ENCODE measurements at places on chromosomes 13 and 19.

DNA sequence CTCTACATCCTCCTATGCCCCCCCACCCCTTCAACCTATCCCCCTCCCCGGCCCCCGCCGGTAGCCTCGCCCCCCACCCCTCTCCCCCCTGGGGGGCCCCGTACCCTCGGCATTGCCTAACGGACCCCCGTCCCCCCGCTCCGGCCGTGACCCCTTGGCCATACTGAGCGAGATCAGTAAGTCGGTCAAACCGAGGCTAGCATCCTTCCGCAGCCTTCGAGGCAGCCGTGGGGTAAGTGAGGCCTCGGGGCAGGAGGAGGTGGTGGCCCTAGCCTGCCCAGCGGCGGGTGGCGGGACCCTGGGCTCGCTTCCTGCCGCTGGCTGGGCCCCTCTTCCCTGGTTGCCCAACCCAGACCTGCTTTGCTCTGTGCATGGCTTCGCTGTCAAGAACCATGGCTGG is 6.5 kb downstream of the TRIP10 start:
- DNase-seq: no peak

DNA sequence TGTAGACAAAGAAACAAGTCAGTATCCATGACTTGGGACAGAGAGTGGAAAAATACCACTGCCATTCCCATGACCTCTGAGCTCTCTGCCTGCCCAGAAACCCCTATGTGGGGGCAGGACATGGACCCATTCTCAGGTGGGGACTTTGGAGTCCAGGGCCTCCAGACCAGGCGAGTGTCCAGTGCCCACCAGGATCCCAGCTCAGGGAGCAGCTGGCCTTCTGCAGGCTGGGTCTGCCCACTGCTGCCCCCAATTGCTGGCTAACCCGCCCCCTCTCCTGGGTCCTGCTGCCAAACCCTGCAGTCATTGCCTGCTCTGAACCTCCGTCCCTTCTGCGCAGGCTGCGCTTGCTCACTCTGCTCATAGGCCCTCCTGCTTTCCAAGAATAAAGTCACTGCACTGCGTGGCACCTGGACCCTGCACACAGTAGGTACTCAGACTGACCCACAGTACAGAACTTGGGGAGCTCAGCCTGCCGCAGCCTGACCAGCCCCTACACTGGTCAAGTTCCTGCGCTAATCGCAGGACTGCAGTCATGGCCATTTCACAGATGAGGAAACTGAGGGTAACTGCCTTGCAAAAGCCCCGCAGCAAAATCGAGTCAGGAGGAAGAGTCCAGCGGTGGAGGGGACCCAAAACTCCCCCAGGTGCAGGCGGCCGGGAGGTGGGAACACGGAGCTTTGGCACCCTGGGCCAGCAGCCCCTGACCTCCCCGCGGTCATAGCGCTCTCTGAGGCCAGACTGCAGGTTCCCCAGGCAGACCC is 774 bp downstream of the SLC7A10 start:
- DNase-seq: no peak

DNA sequence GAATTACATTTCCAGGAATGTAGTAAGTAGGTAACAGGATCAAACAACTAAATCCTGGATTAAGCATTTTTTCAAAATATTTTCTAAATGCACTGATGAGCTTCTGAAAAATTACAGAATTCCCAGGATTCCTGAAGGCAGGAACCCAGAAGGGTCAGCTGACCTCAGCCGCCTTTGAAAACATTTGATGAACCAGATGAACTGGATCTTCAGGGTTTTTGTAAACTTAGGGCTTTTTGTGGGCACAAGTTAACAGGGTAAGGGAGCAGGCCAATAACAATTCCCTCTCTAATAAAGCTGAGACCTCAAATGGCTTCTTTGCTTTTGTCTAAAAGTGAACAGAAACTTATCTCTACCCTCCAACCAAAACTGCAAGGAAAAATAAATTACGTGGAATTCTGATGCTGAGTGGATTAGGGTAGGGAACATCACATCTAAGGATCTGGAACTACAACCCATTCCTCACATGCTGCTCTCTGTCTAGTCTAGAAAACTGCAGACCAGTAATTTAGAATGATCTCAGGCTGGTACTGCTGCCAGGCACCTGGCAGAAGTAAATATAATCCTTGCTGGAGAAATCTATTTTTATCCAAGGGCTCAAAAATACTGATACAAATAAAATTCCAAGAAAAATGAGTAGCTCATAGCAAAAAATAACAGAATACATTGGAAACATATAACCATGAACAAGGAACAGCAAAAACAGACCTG is 48.2 kb upstream of the N4BP2L1 start:
- DNase-seq: no peak

DNA sequence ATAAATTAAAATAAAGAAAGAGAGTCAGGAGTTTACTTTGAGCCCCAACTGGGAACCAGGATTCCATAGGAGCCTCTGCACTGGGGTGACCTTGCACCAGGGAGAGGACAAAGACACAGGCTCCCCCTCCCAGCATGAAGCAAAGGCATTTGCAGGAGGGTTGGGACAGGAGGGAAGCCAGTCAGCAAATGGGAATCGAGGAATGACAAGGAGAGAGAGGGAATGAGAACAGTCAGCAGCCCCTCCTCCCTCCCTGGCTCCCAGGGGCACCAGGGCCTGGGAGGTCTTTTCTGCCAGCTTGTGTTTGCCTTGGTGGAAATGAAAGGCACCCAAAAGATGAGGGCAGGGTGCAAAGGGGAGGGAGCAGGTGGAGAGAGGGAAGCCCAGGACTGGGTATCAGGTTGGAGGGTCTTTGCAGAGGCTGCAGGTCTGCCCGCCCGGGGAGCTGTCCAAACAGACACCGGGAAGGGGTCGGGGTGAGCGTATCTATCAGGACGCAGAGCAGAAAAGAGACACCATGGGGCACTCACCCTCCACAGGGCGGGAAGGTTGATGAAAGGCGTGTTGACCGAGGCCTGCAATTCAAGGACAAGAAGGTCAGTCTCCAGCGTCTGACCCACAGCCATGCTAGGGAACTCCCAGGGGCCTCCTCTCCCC is 3.8 kb downstream of the SBSN start:
- no peak for DNase-seq

- no peak for DNase-seq
Observed at GRCh38 chr13:57128909-57129308, 11.8 kb upstream of the PRR20A start.

GRCh38 chr19:33580645-33581037 is 41.1 kb upstream of the CHST8 start:
- no peak for DNase-seq

GRCh38 chr13:113327391-113327765 is 30.3 kb downstream of the LAMP1 start:
- no peak for DNase-seq

- DNase-seq: no peak
Observed at GRCh38 chr13:76600081-76600480, 286.1 kb downstream of the KCTD12 start.

DNA sequence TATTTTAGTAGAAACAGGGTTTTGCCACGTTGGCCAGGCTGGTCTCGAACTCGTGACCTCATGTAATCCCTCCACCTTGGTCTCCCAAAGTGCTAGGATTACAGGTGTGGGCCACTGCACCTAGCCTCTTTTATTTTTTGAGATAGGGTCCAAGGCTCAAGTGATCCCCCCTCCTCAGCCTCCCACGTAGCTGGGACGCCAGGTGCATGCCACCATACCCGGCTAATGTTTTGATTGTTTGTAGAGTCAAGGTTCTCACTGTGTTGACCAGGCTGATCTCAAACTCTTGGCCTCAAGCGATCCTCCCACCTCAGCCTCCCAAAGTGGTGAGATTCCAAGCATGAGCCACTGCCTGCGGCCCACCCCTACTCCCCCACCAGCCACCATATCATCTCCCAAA is 6.3 kb downstream of the SLC7A9 start:
- no peak for DNase-seq

DNA sequence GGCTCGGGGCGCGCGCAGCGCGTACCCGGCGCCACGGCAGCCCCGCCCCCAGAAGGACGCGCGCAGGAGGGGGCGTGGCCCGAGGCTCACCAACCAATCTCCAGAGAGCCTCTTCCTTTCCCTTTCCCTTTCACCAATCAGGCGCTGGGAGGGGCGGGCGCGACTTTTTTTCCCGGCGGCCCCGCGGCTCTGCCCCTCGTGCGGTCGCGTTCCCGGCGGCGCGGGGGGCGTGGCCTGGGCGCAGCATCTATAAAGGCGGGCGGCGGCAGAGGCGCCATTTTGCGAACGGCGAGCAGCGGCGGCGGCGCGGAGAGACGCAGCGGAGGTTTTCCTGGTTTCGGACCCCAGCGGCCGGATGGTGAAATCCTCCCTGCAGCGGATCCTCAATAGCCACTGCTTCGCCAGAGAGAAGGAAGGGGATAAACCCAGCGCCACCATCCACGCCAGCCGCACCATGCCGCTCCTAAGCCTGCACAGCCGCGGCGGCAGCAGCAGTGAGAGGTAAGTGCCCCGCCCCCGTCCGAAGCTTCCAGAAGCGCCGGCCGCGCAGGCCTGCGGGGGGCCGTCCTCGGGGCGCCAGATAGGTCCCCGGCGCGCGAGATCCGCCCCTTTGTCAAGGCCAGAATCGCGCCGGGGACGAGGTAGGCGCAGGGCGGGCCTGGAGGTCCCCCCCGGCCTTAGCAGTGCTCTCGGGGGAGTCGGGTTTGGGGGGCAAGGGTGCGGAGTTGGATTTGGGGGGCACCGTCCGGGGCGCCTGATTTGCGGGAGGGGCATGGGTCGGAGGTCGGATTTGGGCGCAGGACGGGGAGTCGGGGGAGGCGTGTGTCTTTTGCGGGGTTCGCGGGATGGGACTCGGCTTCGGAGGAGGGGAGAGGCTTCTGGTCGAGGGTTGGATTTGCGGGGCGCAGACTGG is 12.5 kb downstream of the PEAK3 start:
- DNase-seq: peak; percentile 93

DNA sequence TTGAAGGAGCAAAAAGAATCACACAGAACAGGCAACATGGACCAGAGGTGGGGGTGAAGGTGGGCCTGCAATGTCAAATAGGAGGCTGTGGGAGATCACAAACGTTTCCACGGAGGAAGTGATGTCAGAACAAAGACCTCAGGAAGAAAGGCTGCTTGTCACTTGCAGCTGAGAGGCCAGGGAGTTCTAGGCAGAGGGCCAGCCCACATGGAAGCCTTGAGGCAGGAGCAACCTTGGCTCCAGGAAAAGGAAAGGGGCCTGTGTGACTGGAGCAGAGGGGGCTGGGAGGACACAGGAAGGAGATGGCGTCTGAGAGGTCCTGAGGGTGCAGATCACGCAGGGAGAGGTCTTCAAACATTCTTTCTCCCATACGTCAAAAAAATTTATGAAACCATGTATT is 16.3 kb downstream of the ZNF160 start:
- DNase-seq: no peak

DNA sequence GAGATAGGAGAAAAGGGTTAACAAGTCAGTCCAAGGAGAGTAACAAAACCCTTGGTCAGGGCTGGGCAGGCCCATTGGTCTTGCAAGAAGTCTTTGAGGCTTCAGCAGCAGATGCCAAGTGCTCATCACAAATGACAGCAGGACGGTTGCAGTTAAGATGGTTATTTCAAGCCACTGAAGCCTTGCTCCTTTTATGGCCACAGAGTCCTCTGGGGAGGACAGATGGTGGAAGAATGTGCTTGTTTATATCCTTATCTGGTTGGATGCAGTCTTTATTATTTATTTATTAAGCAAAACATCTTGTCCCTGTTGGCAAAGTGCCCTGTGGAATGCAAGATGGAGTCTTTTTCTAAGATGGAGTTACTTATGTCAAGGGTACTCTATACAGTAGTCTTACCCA is 19.2 kb upstream of the ZNF331 start:
- DNase-seq: no peak

Measured in HL-60 (cell line).